ENCODE measurements at places on chromosomes 1 and 21.

DNA sequence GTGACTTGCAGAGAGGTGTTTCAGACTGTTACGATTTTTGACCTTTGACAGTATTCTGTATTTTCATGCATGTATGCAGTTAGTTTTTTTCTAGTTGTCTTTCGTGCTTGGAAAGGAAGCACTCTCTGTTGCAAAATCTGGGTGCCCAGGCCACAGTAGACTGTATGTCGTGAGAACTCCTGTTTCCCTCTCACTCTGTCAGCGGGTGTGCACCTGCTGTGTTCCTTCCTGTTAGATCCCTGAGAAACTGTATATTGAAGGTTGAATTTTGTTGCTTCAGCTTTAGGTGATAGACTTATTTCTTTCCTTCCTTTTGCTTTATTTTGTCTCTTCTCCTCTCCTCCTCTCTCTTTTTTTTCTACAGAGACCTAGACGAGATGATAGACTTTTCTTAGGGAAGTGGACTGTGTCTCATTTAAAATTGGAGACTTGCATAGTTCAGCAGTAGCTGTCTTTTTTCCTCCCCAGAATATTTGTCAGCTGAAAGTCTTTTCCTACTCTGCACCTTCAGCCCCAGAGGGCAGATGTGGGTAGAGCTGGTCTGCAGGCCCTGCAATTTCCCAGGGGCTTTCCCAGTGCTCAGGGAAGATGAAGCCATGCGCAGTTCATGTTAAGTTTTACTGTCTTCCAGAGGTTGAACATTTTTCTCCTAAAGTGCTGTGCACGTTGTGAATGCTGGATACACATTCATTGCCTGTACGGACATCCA lies 1.4 kb downstream of the TRAPPC10 start:
- DNase-seq: no peak

DNA sequence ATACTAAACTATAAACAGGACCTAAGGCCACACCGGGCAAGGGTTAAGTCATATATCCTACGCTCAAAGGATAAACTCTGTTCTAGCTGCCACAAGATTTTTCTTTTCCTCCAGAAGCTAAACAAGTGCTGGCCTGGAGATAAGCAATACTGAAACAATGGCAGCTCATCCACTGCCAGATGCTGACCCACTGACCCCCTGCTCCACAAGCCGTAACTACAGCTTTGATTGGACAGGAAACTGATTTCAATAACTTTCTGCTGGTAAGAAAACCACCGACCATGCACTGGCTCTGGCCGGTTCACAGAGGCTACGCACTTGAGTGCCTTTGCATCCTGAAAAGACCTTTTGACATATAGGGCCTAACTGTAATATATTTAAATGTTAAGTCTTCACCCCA lies 51.3 kb upstream of the PLA2G2C start:
- DNase-seq: no peak

GRCh38 chr1:18955441-18956192 lies 859 bp downstream of the IFFO2 start:
- DNase-seq: peak; percentile 31

DNA sequence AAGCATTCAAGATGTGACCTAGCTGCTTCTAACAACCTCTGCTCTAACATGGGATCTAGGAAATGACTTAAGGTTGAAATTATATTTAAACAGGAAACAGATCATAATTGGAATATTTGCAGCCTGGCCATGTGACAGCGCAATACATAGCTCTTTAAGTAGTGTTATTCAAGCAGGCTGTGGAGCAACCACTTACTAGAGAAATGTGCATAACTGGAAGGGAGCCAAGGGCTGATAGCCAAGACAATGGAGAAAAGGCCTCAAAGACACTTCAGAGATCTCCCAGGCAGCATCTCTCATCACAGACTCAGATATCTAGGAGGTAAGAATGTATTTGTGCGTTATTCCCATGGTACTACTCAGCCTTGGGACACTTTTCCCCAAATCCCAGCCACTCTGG lies 823.0 kb upstream of the PRMT6 start:
- no peak for DNase-seq

DNA sequence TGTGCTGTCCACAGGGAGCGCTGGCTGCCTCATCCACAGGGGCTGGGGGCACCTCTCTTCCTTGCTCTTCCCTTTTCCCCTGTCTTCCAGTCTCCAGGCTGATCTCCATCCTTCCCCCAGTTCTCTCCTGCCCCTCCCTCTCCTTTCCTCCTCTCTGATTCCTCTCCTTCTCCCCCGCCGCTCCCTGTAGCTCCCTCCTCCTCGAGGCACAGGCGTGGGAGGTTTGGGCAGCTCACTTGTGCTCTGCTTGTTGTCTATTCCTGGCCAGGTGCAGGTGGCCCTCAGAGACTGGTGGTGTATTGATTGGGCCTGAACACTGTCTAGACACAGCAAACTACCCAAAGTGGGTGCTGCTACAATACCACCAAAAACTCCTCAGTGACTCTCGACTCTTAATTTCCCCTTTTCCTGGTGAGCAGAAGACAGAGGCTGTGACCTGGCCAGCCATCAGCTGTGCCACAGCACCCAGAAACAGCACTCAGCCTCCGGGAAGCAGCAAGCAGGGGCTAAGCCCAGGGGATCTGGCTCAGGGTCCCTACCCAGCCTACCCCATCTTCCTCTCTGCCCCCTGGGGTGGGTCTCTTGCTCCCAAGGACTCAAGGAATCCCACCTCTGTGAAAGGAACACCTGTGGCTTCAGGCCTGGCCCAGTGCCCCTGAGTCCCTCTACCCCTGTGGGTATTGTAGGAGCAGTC lies 93.3 kb downstream of the DDX20 start:
- no peak for DNase-seq

DNA sequence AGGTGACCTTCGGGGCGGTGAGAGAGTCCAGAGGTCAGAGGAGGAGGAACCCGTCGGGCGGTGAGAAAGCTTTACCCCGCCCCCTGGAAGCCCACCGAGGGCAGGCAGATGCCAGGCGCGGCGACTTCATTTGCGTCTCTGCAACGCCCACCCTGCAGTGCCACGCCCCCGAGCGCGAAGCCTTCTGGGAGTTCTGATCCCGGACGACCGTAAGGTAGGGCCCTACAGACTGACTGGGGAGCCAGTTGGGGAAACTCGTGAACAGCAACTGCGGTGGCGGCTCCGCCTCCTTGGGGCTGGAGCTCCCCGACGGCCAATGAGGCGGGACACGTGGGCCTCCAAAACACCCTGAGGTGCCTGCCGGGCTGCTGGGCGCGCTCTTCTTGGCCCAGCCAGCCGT lies 46.0 kb upstream of the EDARADD start:
- DNase-seq: no peak

GRCh38 chr1:152902636-152903035 lies 5.7 kb upstream of the IVL start:
- no peak for DNase-seq

- DNase-seq: no peak
Measured at GRCh38 chr1:10084045-10084444, 51.3 kb downstream of the UBE4B start.

GRCh38 chr1:45842786-45843185 lies 39.4 kb downstream of the MAST2 start:
- DNase-seq: no peak

- no peak for DNase-seq
Measured at GRCh38 chr1:46173361-46173856, 1.5 kb upstream of the TSPAN1 start.

GRCh38 chr1:43545695-43546387 lies 15.2 kb downstream of the PTPRF start:
- no peak for DNase-seq

GRCh38 chr1:235908742-235909520 lies 42.2 kb upstream of the LYST start:
- no peak for DNase-seq

DNA sequence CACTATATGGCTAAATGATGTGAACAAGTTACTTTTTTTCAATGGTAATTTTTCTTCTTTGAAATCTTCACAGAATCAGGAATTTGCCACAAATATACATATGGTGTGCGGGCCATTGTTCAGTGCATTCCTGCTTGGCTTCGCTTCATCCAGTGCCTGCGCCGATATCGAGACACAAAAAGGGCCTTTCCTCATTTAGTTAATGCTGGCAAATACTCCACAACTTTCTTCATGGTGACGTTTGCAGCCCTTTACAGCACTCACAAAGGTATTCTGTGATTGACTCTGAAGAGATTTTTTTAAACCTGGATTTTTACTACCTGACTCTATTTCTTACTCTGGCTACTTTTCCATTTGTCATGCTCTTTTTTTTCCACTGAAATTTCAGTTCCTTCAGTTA lies 76.2 kb upstream of the KIAA1614 start:
- DNase-seq: no peak

- no peak for DNase-seq
Measured at GRCh38 chr1:205508227-205508714, 3.8 kb downstream of the CDK18 start.

DNA sequence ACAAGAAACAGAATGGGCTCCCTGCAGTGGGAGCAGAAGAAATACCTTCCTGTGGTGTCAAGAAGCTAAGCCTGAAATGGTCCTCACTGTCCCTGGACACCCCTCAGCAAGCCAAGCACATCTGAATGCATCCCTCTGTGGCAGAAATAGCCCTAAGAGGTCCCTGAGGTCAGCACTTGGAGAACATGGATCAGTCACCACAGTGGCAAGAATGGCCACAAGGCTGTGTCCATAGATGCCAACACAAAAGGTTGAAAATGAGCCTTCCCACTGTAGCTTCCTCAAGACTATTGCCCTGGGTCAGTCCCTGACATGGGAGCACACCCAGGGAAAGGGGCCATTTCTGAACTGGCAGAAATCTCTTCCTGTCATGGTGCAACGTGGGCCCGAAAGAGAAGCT lies 27.7 kb downstream of the PSMG1 start:
- no peak for DNase-seq

GRCh38 chr1:25128121-25128621 lies 104.1 kb downstream of the SYF2 start:
- no peak for DNase-seq

GRCh38 chr1:160865337-160865736 lies 2.6 kb upstream of the CD244 start:
- DNase-seq: no peak

- DNase-seq: no peak
Measured at GRCh38 chr1:210294999-210295745, 33.5 kb upstream of the HHAT start.

GRCh38 chr1:156754219-156754618 lies 2.7 kb upstream of the HDGF start:
- no peak for DNase-seq

GRCh38 chr1:9717193-9718005 lies 65.9 kb downstream of the PIK3CD start:
- peak; percentile 51 for DNase-seq

GRCh38 chr1:8473891-8474300 lies 156.0 kb downstream of the SLC45A1 start:
- no peak for DNase-seq

DNA sequence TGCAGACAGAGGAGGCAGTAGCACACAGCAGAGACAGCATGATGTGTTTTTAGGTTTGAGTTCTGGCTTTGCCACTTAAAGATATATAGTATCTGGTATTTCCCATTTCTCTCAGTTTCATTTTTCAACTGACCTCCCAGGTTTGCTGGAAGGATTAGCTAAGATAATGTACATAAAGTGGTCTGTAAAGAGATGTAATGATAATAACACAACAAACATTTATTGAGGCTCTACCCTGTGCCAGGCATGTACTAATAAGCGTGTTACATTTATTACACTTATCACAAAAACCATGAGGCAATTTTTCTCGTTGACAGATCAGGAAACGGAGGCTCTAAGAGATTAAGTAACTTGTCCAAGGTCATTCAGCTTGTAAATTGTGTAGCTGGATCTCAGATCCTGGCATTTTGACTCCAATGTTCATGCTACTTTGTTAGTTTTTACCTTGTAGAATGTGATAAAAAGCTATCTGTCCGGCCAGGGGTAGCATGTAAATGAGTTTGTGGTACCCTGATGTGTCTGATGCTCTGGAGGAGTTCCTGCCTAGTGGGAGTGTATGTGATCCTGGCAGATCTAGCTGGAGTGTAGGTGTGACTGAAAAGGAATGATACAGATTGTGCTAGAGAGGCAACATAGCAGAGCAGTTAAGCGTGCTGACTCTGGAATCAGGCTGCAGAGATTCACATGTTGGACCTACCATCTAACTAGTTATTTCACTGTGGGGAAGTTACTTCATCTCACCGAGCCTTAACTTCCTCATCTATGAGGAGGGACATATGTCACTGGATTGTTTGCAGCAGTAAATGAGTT lies 146.6 kb downstream of the VPS13D start:
- DNase-seq: no peak

DNA sequence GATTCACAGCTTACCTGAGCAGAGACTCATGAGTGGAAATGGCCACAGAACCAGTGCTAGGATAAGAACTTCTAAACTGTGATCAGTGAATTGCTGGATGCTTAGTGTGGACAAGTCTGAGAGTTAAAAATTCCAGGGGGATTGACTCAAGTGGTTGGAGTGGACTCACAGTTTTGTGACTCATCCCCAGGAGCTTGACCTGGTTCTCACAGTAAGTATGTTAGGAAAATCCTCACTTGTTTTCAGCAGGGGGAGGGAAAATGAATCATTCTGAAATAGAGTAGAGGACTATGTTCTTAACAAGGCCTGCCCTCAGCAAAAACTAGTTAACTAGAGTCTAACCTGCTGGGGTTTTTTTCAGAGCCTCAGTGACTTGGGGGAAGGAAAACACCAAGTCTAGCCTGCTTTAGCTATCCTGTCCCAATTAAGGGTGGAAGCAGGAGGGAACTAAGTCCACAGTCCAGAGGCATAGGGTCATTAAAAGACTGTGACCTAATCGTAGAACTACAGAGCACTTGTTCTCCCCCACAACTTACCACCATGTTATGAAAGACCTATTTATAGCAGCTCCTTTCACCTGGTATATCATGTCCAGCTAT lies 6.1 kb upstream of the CDC73 start:
- no peak for DNase-seq

DNA sequence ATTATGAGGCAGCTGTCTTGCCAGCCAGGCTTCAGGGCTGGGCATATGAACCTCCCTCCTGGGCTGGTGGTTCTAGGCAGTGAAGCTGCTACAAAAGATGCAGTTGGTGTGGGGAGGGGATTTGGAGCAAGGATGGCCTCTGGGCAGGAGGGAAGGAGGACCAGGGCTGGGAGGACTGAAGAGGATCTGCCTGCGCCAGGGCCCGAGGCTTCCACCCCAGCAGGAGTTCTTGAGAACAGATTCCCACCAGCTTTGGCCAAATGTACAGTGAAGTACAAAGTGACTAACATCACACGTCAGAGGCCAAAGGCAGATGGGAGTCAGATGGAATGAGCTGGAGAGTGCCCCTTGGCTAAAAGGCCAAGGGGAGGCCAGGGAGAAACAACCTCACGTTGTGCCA lies 62.4 kb downstream of the DDX20 start:
- no peak for DNase-seq

All from activated naive CD4-positive, alpha-beta T cell (primary cell).